ENCODE measurements at places on chromosomes 13 and 19.

DNA sequence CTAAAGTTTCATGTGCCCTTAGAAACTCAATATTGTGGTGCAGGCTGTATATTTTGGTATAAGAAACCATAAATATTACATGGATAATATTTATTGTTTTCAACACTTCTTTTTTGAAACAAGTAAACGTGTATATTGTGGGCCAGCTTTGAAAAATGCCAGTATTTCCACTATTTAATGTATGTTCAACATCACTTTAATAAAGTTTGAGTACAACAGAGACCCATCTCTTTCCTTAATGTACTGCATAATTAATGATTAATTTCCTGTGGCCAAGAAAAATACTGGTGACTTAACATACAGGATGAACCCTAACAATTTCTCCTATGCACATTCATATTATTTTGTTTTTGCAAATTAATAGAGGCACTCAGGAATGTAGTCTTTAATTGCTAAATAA, 2891.5 kb downstream of the PCDH9 start:
- no peak for DNase-seq

DNA sequence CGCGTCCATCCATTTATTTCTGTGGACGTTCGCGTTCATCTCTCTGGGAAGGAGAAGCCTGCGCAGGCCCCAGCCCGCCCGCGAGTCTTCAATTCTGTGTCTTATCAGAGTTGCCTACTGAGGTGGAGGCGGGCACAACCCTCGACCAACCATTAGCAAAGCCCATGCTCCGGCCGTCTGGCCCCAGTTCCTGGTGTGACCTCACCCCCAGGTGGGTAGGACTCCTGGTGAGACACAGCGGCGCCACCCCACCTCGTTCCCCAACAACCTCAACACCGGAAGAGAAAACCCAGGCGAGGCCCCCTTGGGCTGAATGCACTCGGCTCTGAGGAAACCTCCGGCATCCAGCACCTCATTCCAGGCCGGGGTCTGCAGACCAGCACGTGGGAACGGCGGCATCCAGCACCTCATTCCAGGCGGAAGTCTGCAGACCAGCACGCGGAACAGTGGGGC, 14.7 kb downstream of the ZNF787 start:
- no peak for DNase-seq

GRCh38 chr13:85095418-85096272, 703.6 kb downstream of the SLITRK6 start:
- no peak for DNase-seq

DNA sequence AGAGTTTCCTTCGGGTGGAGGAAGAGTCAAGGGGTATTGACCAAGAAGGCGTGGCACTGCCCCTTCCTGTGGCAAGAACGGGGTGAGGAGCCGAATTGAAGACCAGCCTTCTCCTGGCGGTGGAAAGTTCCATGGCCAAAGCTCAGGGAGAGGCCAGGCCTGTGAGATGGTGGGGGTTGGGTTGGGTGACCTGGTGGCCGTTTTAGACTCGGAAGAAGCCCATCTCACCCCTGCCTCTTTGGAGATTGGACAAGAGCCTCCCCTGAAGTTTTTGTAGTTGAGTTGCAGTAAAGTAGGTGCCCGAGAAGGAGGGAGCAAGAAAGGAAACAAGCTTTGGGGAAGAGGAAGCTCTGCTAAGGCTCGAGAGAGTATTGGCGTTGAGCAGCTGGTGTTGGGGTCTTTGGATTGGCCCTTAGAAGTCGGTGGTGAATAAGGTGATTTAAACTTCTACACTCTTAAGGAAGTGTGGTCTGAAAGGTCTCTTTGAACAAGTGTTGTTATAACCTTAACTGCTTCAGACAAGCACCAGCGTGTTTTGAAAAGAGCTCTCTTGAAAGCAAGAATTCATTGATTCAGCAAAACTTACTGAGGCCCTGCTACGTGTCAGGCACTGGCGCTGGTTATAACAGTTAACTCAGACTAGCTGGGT, 964 bp downstream of the SPINT2 start:
- DNase-seq = peak; percentile 58

- no peak for DNase-seq
These were observed 58.1 kb upstream of the SCEL start for GRCh38 chr13:77477299-77477848.

- no peak for DNase-seq
These were observed 374.8 kb downstream of the KLF12 start for GRCh38 chr13:73759434-73759833.

DNA sequence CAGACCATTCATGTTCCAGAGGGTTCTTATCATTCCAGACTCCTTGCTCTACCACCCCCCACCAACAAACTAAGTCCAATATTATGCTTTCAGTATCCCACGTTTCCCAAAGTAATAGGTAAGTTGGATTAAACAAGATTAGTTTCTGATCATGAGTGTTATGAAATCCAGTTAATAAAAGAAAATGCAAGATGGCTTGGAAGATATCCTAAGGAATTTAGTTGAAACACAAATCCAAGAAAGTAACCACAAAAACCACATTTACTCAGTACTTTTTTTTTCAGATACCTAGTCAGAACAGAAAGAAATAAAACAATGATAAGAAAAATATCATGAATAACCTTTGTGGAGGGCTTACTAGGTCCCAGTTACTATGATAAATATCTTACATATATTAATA, 119.4 kb upstream of the MIR17HG start:
- no peak for DNase-seq

DNA sequence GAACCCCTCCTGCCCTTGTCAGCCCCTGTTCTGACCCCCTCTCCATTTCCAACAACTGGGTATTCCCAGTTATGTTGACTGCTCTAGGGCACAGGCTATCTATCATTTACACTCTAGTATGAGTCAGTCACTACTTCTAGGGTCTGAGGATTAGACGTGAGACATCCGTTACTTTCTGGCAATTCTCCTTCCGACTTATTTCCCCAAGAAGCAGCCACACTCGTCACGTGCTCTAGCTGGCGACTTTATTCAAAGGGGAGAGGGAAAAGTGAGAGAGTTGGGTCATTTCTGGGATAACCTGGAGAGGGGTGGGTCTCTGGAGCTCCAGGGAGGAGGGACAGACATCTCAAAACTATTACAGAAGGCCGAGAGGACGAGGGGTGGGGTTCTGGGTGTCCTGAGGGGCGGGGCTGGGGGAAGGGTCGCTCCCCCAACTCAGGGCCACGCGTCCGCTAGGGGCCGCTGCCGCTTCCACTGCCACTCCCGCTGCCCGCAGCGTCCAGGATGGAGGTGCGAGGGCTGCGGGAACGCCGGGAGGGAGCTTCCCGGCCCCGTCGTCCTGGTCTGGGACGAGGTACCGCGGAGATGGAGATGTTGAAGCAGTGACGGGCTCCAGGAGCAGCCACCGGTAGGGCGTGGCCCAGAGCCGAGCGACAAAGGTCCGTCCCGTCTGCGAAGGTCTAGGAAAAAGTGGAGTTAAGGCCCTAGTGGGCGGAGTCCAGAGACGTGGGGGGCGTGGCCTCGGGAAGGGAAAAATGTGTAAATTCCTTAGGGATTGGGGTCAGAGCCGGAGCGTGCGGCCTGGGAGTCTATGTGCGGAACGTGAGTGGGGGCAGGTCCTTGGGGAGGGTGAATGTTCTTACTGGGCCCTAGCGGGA, 8.9 kb downstream of the RTBDN start:
- no peak for DNase-seq

- DNase-seq = no peak
These were observed 254.9 kb downstream of the DLEU7 start for GRCh38 chr13:50588491-50589130.

DNA sequence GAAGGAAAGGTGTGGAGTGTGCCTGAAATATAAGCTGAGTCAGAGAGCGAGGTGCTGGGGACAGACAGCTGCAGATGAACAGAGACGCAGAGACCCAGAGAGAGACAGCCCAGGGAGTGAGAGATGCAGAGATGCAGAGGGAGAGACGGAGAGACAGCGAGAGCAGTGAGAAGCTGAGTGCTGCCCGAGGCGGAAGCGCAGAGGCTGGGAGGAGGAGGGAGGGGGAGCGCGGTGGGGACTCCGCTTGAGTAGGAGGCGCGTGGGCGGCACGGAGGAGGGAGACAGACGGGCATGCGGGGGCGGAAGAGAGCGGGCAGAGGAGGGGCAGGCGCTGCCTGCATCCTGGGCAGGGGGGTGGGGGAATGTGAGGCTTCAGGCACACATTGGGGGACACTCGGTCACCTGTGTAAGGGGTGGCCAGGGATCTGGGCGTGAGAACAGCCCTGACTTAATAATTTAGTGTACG, 25.7 kb downstream of the SLC8A2 start:
- no peak for DNase-seq

- DNase-seq = peak; percentile 97
These were observed 339.0 kb downstream of the RFC3 start for GRCh38 chr13:34156841-34157365.

DNA sequence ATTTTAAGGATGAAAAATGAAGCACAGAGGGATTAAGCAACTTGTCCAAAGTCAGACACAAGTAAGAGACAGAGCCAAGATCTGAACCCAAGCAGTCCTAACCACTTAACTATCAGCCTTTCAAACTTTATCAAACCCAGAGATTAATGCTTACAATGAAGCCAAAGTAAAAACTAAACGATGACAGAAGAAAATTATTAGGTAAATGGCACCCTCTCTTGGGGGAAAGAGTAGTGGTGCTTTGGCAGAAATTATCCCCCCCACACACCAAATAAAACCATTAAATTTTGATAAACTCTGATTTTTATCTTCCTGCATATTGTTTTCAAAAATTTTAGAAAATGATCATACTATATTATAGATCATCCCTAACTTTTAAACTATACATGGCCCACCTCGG, 329.2 kb downstream of the SLC7A1 start:
- DNase-seq = no peak

GRCh38 chr13:39347926-39348901, 254.8 kb downstream of the LHFPL6 start:
- DNase-seq = no peak

- DNase-seq = no peak
These were observed 211.8 kb downstream of the RBM26 start for GRCh38 chr13:79194272-79194671.

DNA sequence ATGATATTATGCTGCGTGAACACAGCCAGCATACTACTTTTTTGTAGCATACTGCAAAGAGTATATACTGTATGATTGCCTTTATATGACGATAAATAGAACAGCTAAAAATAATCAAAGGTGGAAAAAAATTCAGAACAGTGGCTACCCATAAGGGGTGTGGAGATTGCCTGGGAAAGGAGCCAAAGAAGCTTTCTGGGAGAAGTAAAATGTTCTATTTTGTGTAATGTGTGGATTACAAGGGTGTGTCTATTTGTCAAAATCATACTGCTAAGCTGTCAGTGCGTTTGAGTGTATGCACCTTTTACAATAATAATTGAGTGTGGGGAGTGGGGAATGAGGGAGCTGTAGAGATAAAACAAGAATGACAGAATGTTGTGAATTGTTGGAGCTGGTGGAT, 45.2 kb upstream of the MTIF3 start:
- DNase-seq = no peak

- DNase-seq = no peak
These were observed 386.3 kb downstream of the NDFIP2 start for GRCh38 chr13:79867254-79867653.

GRCh38 chr19:54383330-54383729, 18.6 kb upstream of the LAIR1 start:
- no peak for DNase-seq

DNA sequence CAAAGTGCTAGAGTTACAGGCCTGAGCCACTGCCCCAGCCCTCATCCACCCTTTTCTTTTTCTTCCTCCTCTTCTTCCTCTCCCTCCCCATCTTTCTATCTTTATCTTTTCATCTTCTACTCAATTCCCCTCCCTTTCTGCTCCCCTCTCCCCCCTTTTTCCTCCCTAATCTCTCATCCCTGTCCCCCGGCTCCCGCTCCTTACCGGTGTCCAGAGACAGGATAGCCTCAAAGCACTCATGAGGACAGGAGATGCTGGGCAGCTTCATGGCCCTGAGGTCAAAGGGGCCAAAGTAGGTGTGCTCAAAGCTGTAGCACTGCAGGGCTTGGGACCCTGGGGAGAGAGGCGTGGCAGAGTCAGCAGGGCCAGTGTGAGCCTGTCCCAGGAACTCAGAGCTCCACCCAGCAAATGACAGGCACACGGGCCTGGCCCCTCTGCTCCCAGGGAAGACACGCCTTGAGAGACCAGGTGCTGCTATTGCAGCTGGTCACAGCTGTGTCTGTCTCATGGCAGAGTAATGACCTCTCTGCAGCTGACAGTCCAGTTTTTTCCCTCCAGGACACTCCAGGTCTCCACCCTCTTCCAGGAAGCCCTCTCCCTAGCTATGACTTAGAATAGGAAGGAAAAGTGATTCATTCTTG, 2.6 kb downstream of the LYPD5 start:
- DNase-seq = peak; percentile 69

- no peak for DNase-seq
These were observed 28.7 kb downstream of the DHX34 start for GRCh38 chr19:47377801-47378200.

GRCh38 chr19:36772311-36773222, at the start of gene ZNF850:
TSS of gene ZNF850 (minus strand) at chr19:36772807. CDS start at chr19:36762606, 10,201 bp downstream.
- peak; percentile 93 for DNase-seq

GRCh38 chr13:34358811-34359513, 541.0 kb downstream of the RFC3 start:
- peak; percentile 91 for DNase-seq

- peak; percentile 28 for DNase-seq
These were observed 1.5 kb downstream of the GSX1 start for GRCh38 chr13:27793507-27794367.

GRCh38 chr13:74074723-74075122, 59.5 kb downstream of the KLF12 start:
- peak; percentile 24 for DNase-seq

GRCh38 chr19:13790354-13790753, 4.9 kb upstream of the ZSWIM4 start:
- DNase-seq = no peak

DNA sequence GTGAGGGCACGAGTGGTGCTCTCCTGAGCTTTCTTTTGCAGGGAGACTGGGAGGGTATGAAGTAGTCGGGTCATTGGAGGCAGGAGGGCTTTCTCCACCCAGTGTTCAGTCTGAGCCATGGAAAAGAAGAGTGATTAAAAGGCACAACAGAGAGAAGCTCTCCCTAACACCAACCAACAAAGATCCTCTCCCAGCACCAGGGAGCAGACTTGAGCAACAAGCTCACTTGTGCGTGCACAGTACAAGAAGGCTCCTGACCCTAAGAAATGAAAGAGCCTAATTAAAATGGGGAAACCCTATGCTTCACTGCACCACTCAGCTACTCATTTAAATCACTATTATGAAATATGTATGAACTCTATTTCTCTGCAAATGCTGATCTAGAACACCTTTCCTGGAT, 276.3 kb upstream of the SOX21 start:
- no peak for DNase-seq

- DNase-seq = peak; percentile 42
These were observed 6.9 kb upstream of the HTR2A start for GRCh38 chr13:46903748-46904147.

DNA sequence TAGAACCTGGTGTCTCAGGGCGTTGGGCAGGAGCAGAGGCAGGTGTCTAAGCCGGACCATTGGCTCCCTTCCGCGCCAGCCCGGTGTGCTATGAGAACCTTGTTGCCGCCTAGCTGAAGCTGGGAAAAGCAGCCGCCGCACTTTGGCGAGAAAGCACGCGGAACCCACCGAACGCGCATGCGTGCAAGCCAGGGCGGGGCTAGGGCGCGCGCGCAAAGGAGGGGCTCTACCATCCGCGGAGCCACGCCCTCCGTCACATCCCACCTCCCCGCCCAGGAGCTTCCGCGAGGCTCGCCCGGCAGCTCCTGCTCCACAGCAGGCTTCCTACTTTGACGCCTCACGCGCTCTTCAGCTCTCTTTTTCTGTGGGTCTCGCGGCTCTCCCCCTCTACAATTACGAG, 51.3 kb downstream of the WDR87 start:
- peak; percentile 45 for DNase-seq

- no peak for DNase-seq
These were observed 26.2 kb upstream of the MIER2 start for GRCh38 chr19:370641-371330.
